ENCODE measurements at places on chromosomes 6 and 20.

DNA sequence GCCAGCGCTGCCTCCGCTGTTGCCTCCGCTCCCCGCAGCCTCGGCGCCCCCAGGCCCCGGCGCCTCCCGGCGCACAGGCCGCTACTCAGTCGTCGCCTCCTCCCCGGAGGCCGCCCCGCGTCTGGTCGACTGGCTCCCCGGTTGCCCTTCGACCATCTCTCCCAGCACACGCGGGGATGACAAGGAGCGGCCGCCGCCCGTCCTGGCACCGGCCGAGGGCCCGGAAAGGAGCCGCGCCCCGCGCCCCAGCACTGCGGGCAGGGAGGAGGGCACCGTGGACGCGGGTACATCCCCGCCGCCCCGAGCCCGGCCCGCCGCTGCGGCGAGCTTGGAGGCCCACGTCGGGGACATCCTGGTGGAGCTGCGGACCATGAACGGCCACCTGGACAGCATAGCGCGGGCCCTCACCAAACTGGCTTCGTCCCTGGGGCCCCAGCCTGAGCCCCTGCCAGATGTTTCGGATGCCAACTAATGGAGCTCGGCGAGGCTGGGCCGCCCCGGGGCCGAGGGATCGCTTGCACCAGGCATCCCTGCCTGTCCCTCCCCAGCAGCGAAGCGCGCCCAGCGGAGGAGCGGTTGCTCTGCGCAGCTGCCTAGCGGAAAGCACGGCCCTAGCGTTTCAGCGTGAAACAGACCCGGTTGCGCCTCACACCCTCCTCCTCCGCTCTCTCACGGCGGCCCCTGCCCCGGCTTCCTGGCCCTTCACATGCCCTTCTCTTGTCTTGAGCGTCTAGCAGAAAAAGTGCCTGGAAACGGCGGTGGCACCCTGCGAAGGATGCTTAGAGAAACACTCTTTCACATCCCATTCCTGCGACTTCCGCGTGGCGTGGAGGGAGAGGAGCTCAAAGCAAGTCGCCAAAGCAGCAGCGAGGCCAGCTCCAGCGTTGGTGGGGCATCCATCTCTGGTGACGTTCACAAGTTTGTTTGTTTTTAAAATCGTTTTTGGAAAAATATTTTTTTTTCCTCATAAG, 285.8 kb upstream of the SUPT3H start:
- DNase-seq: peak; percentile 39

DNA sequence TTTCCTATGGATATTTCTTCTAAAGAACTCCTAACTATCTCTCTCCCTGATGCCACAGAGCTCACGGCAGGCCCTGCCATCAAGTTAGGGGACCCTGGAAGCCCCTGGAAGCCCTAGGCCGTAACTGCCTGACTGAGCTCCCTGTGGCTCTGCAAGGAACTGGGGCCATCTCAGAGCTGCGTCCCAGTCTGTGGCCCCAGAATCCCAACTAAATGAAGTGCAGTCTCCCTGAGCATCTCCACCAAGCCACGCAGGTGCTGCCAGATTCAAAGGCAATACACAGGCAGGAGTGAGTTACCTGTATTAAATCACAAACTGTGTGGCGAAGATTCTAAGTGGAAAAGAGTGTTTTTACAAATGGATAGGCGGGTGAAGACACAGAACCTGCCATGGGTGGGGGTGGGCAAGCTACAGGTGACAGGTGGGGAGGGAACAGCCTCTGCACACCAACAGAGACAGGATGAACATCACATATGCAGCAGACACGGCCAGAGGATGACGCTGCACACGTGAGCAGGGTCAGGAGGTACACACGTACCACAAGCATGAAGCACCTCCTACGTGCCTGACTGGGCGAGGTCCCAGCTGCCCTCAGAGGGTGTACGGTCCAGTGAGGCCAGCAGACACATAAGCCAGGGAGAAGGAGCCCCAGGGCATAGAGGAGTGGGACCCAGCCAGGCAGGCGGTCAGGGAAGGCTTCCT, 358.5 kb downstream of the ZFAND3 start:
- DNase-seq: no peak

DNA sequence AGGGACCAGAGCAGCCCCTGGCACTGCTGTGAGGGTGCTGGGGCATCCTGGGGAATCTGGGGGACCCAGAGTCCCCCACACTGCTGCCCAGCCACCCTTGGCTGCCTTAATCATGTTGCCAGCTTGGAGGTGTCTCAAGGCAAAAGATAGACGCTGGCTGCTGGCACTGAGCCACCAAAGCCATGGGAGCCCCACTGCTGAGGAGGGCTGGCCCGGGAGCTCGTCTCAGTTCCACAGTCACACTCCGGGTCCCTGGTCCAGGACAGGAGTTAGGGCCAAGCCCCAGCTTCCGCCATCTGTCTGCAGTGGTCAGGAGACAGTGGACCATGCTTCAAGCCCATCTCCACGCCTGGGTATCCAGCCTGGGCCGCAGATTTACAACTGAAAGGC, 41.0 kb upstream of the HMGA1 start:
- DNase-seq: no peak

- no peak for DNase-seq
Observed at GRCh38 chr6:7154341-7155139, 46.8 kb downstream of the RREB1 start.

GRCh38 chr20:40470445-40471260, 218.4 kb downstream of the MAFB start:
- no peak for DNase-seq

- DNase-seq: no peak
Observed at GRCh38 chr20:1377984-1378734, 14.7 kb downstream of the FKBP1A start.

- no peak for DNase-seq
Observed at GRCh38 chr20:32385541-32385940, 27.4 kb downstream of the ASXL1 start.

GRCh38 chr6:89559487-89559886, 79.1 kb downstream of the LYRM2 start:
- no peak for DNase-seq

GRCh38 chr6:135586844-135587243, 89.3 kb upstream of the AHI1 start:
- DNase-seq: no peak

DNA sequence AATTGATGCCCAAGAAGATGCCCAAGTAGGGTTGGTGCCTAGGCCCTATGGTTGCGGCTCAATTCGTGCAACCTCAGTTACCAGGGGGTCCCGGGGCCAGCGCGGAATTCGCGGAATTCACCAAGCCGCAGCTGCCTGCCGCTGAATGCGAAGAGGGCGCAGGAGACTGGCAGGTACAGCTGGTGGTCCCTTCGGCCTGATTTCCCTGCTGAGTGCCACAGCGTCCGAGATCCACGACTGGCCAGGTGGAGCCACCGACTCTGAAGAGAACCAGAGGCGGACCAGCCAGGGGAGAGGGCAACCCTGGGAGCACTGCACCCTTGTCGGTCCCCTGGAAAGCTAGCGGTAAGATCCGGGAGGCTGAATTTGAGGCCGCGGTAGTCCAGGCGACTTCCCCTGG, 6.8 kb upstream of the TFAP2D start:
- DNase-seq: no peak

DNA sequence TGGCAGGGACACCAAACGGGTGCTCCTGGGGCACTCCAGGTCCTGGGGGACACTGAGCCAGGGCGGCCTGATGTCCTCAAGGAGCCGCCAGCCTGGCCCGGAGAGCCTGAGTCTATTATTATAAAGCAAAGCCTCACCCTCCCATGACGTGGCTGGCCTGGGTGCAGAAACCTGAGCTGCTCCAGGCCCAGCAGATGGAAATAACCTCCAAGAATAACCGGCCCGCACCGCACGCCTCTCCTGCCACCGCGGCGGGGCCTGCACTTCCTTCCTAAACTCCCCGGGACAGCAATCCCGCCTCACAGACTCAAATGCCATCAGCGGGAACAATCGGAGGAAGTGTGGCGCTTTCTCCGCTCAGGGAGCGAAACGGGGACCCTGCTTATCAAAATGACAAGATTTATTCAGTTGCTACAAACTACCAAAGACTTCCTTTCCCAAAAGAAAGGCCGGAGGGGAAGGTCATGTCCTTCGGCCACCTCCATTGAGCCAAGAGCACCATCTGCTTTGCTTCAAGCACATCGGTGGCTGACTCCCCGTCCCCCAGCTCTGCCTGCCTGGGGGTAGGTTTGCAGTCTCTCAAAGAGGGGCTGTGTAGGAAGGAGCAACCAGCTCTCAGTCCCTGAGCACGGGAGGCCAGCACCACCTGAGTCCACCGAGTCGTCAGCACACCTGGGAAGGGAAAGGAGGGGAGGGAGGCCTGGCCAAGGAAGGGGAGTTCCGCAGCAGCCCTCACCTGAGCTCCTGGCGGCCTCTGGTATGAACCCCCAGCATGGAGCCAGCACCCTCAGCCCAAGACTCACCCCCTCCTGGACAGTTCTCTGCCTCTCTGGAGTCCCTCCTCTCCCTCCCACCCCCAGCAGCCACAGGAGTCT, 78.6 kb upstream of the QKI start:
- DNase-seq: no peak

- no peak for DNase-seq
Observed at GRCh38 chr6:4589295-4589694, 186.9 kb upstream of the CDYL start.

DNA sequence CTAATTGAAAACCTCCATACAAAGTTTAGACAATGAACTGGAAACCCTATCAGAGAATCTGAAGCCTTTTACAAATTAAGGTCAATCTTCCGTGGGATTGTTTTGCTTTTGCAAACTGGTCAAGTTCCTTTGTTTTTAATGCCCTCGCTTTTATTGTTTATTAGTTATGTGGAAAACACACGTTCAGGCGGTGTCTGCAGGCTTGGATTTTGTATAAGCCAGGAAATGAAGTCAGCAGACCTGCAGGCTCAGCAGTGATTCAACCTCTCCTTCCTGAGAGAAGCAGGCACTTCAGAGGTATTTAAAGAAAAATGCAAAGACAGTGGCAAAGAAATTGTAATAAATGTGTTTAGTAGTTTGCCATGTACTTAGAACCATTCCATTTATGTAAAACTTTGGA, 103.4 kb upstream of the PDE10A start:
- no peak for DNase-seq

DNA sequence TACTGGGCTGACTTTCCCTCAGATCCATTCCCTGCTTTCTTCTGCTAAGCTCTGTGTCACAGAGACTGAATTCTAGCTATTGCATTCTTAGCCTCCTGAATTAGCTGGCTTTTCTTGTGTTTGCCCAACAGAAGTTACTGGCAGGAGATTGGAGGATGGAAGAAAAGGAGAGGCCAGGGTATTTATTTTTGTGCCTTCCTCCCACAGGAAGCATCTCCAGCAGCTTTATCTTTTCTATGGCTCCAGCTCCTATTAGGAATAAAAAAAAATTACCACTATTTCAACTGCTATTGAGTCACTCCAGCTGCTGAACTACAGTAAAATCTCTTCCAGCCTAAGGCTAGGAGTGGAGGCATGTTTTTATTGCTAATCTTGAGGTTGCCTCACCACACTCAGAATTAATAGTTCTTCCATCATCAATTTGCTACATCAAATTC, 492.4 kb downstream of the RFPL4B start:
- DNase-seq: no peak

- no peak for DNase-seq
Observed at GRCh38 chr6:4948781-4949450, 54.9 kb downstream of the RPP40 start.

- DNase-seq: no peak
Observed at GRCh38 chr6:43093436-43094289, 17.5 kb downstream of the PTK7 start.

DNA sequence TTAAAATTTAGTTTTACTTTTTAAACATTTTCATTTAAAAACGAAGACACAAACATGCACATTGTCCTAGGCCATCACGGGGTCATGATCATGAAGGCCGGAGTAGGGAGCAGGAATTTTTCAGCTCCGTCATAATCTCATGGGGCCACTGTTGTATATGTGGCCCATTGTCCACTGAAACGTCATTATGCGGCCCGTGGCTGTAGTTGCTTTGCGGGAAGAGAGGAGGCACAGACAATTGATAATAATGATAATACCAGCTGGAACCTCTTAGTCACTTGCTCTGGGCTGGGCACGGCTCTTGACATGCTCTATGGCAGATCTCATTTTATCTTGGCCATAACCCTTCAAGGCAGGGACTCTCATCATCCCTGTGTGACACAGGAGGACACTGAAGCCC, 56.5 kb upstream of the FNDC1 start:
- no peak for DNase-seq

DNA sequence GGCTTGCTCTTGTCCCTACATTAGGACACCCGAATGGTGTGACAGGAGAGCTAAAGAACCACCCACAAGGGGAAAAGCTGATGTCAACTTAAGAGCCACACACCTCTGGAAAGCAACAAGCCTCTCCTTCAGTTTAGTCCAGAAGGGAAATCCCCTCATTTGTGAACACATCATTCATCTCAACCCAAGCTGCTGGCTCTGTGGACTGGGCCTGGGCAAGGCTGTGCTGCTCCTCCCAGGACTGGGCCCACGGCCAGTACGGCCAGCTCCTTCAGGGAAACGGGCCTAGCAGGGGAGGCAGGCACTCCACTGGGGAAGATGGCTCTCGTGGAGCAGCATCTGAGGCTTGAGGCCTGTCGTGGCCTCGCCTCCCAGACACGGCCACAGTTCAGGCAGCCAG, 12.8 kb upstream of the SLC4A11 start:
- DNase-seq: no peak

- DNase-seq: no peak
Observed at GRCh38 chr20:61123751-61124368, 128.2 kb upstream of the CDH4 start.

DNA sequence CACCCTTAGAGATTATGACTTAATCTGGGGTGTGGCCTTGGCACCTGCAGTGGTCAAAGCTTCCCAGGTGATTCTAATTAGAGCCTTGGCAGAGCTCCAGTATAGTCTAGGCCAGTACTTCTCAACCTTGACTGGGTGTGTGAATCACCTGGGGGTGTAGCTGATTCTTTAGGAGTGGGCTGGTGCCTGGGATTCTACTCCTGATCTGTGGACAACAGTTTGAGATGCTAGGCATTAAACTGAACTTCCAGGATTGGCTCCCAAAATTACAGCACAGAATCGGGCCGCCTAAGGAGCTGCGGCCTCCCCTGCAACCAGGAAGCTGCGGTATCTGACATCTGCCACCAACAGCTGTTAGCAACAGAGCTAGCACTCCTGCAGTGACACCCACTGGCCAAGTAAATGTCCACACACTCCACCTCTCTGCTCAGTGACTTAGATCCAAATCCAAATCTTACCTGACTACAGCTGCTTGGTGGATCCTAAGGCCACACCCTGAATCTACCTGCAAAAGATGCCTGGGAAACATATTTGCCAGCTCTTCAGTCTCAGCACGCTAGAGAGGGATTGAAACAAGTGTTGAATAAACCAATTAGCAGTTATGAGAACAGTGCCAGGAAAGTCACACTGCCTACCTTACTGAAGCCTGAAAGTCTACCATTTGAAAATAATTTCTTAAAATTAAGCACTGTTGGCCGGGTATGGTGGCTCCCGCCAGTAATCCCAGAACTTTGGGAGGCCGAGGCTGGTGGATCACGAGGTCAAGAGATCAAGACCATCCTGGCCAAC, 126.7 kb downstream of the UNC5CL start:
- DNase-seq: no peak

DNA sequence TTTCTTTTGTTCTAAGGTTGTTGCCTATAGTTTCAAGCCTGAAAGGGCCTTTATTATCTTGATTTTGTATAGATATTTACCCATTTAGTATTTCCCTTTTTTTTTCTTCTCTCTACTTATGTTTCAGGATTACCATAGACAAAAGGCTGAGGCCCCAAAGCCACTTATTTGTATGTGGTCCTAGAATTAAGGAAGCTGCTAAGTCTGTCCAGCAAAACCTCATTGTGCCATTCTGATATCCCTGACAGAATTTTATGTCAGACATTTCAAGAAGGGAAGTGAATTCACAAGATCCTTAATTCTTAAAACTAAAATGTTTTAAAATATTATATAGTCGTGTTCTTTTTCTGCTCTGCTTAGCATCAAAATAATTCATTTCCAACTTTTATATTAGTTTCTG, 6.9 kb downstream of the HAO1 start:
- DNase-seq: no peak

Data from CD4-positive, alpha-beta T cell (primary cell).